ENCODE measurements at places on chromosomes 6 and 20.

- DNase-seq = peak; percentile 52
These were observed 1.1 kb downstream of the BAG2 start for GRCh38 chr6:57173056-57173885.

- peak; percentile 32 for DNase-seq
These were observed 49.5 kb downstream of the SOBP start for GRCh38 chr6:107539409-107539808.

DNA sequence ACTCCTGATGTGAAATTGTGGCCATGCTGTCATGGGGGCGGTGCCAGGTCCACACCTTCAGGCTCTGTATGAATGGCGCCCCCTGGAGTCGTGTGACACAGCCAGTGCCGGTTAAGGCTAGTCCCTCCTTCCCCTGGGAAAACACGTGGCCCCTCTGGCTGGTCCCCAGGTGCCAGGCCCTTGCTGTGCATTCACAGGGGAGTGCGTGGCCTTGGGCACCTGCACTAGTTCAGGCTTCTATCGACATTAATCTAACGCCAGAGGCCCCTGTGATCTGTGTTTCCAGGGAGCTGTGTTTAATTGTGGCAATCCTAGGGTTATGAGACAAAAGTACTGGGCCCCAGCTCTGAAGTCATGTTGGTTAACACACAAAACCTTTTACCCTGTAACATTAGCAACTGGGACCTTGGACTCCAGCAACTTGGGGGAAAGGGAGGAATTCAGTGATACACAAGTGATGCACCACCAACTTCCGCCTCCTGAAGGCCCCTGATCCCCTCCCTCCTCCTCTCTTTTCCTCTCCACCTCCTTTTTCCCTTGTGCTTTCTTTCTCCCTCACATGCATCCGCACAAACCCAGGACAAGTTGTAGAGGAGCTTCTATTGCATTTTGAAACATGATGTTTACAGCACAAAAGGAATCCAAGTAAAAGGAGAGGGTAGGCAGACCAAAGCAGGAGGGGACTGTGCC is 74.0 kb downstream of the SSR1 start:
- DNase-seq = peak; percentile 75

DNA sequence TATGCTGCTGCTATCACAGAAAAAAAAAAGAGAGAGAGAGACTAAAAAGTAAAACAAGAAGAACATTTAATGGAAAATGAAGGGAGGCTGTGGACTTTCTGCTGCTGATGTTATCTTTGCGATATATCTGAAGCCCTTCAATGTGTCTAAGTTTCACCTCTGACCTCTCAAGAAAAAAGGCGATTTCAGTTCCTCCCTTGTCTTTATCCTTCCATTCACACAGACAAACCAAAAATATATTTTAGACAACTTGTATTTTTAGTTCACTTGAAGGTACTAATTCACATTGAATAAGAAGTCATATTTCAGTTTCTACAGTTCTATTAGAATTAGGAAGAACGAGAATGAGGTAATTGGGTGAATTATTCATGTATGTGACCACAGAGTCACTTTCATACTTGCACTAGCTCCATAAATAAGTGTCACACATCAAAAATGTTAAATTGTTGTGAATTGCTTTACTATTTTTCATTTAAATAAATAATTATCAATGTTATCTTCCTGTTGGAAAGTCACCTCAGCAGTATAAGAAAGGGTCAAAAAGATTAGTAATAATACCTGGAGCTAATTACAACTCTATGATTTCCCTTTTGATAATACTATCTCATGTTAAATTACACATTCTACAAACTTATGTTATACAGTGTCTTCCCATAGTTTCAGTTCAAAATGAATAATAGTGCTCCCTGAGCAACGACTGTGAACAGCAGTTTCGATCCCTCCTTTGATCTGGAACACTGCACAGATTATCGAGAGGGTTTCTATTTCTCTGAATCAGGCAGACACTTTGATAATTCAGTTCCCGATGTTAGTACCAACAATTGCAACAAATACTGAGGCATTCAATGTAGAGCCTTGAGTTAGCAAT is 85.2 kb upstream of the PLCB4 start:
- no peak for DNase-seq

GRCh38 chr6:44805238-44805846 is 417.8 kb downstream of the CDC5L start:
- no peak for DNase-seq

GRCh38 chr20:1711826-1712601 is 54.4 kb upstream of the SIRPG start:
- no peak for DNase-seq

DNA sequence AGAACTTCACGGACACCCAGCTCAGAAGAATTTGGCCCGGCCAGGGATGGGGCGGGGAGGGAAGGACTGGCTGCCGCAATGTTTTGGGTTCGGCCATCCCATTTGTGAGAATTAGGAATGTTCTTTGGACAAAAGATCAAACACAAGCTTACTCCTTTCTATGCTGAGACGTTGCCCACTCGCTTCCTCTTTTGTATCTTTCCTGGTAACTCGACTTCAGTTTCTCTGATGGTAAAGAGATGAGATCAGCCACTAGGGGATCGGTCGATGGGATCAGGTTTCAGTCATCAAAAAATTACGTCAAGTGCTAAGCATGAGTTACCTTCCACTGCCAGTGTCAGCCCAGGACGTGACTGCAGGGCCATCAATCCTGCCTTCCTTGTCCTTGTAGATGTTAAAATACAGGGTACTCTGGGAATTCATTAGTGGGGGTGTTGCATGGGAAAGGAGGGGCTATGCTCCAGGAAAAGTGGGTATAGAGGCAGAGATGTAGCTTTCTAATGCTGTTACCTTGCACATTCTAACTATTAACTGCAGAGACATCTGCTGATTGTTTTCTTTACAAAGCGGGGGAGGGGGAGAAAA is 190.2 kb downstream of the TSHZ2 start:
- peak; percentile 68 for DNase-seq

DNA sequence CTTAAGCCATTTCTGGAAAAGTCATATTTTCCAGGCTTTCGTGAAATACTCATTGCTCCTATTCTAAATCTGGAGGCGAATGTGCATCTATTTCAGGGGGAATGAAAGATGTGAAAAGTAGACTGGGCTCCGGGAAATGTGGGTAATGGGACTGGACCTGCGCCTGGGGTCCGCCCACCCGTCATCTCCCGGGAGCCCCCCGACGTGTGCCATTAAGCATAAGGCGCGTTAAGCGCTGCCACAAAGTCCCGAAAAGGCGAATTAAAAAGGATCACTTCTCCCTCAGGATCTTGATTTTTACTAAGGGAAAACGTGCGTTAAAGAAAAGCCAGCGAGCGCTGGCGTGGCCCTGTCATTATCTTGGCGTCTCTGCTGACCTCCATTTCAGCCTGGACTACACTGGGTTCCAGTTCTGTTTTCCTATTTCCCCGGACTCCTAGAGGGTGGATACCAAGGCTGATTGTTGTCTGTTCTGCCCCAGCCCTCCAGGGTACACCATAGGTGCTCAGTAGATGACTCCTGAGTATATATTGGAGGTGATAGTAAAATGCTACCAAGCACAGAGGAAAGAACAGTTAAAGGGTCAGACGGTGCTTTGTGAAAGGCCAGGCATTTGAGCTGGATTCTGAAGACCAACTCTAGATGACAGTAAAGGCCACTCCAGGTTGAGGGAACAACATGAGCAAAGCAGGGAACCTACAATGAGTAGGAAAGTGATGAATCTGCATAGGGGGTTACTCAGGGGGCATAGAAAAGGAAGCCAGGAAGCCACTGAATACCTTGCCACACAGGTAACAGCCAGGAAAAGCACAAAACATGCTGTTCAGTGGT is 89.2 kb upstream of the ARID1B start:
- peak; percentile 62 for DNase-seq

GRCh38 chr6:158369241-158369640 is 57.0 kb downstream of the TULP4 start:
- no peak for DNase-seq

DNA sequence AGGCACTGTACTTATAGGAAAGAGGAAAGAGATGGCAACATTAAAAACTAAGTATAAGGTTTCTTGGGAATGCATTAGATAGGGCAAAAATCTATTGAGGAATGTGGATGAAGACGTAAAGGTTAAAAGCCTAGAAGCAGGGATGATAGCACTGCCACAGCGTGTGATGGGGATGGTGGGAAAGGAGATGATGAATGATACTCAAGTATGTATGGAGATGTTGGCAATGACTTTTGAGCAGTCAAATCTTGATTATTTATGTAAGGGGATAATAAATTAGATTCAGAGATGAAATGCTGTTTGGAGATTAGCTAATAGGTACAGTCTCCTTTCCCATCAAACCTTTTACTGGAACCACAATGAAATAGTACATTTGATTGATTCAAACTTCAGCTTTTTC is 432.8 kb downstream of the GRIK2 start:
- DNase-seq = no peak

DNA sequence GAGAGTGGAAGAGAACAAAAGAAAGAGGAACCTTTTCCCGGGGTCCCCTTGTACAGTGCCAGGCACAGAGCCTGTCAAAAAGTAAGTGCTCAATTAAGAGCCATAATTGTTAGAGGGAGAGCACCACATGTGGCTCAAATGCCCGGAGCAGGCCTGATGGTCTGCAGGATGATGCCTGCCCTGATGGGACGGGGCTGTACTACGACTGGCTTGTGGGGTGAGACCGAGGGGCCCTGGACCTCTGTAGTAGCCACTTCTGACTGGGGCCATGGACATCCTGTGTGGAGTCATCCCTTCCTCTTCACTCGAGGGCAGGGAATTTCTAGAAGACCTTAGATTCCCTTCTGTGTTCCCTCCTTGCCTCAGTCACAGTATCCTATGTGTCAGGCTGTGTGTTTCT is 47.9 kb downstream of the KCNK5 start:
- DNase-seq = no peak

GRCh38 chr6:21158149-21158548 is 435.4 kb upstream of the SOX4 start:
- DNase-seq = no peak

GRCh38 chr6:168035098-168035660 is 37.7 kb downstream of the KIF25 start:
- peak; percentile 93 for DNase-seq

DNA sequence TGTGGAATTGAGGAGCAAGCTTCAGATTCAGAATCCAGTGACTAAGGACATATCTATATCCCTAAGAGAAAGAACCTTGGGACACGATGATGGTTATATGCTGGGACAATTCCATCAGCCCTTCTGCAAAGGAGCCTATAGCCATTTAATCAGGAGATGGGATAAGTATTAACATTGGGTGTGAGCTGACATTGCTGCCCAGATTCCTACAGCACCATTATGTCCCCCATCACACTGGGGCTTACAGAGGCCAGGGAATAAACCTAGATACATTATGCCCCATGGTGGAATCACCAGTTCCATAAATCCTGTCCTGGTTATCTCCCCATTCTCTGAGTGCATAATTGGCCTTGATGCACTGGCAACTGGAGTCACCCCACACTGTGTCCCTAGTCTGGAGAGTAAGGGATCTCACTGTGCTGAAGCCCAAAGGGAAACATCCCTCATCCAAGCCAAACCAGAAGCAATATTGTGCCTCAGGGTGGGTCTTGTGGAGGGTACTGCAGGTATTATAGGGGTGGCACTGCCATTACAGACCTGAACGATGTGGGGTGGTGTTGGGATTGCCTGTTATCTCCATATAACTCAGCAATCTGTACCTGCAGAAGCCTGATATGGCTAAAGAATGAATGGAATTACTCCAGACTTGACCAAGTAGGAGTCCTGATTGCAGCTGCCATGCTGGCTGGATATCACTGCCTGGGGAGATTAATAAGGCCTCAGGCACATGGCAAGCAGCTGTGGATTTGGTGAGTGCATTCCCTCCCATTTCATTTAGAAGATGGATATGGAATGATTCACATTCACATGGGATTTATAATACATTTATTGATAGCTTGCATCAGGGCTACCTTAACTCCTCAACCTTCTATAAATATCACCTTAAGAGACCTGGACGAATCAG is 5.0 kb downstream of the HLA-A start:
- DNase-seq = peak; percentile 22

DNA sequence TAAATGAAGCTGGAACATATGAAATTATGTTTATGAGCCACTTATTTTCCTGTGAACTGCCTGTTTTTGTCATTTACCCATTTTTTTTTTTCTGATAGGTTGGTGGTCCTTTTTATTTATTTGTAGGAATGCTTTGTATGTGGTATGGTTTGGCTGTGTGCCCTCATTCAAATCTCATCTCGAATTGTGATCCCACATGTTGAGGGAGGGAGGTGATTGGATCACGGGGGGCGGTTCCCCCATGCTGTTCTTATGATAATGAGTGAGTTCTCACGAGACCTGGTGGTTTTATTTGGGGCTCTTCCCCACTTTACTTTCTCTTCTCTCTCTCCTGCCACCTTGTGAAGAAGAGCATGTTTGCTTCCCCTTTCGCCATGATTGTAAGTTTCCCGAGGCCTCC is 77.3 kb downstream of the CDH26 start:
- no peak for DNase-seq
